Neuronal stem cell (in vitro differentiated cells): ENCODE measurements at places on chromosomes 2 and 18.

DNA sequence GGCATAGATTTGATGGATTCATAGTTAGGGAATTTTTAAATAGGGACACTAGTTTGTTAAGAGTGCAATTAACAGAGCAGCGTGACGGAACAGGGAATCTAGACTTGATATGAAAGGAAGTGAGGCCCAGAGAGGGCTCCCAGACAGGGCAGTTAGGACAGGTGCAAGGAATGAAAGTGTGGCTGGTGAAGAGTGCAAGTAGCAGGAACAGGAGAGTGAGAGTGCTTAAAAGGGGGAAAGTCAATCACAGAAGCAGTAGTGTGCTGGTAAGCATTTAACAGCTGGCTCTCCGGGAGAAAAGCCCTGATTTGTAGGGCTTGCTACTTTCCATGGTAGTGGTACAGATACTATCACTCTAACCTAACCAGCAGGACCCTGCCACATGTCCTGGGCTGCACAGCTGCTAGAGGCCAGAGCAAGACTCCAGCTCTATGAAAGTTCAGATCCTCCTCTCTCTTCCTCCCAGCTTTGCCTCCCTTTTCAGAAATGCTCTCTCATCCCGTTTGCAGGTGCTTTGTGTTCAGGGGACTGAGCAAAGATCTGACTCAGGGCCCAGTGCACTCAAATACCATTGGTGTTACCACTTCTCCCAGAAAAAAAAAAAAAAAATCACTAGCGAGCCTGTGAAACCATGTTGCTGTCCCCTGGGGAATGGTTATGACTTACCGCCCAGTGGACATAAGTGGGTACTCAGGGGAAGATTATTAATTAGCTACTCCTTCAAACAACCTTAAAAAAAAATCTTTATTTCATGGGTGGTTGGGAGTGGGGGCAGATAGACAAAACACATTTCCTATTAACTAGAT lies 18.1 kb upstream of the GCFC2 start:
- no peak for DNase-seq

DNA sequence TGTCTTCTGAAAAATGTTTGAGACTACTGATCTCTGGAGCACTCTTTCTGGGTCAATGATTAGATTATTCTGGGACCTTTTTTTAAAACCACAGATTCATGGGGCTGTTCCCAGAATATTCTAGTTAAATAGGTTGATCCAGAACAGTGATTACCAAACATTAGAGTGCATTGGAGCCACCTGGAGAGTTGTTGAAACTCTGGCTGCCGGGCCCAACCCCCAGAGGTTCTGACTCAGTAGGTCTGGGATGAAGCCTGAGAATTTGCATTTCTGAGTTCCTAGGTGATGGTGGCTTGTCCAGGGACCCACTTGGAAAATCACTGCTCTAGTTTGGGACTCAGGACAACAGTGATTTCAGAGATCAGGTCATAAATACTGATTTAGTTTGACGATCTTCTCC lies 197.3 kb downstream of the PTPRM start:
- DNase-seq, result no peak

DNA sequence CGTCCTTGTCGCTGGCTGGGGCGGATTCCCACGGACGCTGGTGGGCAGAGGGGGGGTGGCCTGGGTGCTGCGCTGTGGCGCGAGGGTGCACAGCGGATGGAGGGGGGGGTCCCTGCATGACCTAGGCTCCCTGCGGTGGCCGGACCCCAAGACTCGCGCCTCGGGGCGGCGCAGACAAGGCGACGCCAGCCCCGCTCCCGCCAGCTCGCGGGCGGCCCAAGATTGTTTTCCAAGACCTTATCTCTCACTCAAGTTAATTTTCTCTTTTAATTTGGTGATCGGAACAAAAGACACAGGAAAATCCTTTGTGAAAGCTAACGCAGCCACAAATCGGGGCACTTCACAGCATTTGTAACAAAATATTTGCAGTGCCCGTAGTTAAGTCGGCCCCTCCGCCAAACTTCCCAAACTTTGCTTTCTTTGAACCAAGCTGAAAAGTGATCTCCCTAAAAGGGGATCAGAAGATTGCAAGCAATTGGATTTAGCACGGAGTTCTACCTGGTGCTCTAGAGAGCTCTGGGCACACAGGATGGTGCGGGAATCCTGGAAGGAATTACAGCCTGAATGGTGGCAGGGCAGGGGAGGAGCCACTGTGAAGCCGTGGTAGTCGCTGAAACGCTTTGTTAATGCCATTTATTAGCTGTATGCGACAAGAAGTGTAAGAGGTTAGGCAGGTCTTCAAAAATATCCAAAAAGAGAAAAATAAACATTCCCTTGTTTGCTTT lies 4.8 kb upstream of the ID2 start:
- DNase-seq, result peak; percentile 18

GRCh38 chr18:74097803-74098202 lies 49.8 kb downstream of the FBXO15 start:
- DNase-seq, result no peak

- DNase-seq, result no peak
Observed at GRCh38 chr2:40680547-40680946, 228.7 kb upstream of the SLC8A1 start.

GRCh38 chr2:77999376-77999775 lies 477.2 kb upstream of the LRRTM4 start:
- no peak for DNase-seq

DNA sequence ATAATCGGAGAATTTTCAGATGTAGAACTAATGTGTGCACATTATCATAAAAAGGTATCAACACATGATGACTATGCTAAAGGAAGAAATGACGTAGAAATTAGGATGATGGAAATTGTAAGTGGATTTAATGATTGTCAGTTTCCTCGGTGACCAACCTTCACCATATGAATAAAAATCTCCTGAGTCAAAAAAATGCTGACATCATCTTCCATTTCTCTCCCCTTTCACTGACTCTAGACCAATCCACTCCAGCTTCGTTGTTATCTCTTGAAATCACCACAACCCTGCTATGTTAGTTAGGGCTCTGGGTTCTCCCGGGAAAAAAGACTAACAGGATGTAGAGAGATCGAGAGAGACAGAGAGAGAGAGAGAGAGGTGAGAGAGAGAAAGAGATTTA lies 204.8 kb upstream of the KYNU start:
- DNase-seq, result no peak

DNA sequence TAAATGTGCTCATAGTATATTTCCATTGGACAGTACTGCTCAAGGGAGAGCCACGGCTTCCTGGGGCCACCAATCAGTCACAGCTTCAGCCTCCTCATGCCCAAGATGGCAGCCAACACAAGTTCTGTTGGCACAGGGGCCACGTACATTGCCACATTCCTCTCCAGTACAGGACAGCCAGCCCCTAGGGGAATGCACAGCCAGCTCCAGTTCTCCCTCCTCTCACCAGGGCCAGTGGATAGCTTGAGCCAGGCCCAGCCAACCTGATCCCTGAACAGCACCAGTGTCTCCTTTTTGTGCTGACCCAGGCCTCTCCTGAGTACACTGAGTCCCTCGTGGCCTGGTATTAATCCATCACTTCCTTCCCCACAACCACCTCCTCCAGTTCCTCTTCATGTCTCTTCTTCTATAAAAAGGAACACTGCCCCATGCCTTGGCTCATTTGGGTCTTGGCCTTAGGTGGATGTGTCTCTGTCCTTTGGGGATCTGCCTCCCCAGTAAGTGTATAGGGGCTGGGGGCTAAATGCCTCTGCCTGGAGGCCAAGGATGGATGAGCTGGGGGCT lies 168.7 kb downstream of the TNS1 start:
- no peak for DNase-seq

DNA sequence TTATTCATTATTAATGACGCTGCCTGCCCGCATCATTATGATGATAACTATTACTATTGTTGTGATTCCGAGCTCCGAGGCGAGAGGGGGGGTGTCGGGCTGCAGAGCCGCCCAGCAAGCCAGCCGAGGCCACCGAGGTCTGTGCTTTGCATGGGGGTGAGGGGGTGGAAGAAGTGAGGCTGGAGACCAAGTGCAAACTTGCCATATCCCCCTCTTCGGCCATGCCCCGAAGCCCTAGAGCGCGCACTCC lies 3.6 kb downstream of the BCL11A start:
- no peak for DNase-seq

DNA sequence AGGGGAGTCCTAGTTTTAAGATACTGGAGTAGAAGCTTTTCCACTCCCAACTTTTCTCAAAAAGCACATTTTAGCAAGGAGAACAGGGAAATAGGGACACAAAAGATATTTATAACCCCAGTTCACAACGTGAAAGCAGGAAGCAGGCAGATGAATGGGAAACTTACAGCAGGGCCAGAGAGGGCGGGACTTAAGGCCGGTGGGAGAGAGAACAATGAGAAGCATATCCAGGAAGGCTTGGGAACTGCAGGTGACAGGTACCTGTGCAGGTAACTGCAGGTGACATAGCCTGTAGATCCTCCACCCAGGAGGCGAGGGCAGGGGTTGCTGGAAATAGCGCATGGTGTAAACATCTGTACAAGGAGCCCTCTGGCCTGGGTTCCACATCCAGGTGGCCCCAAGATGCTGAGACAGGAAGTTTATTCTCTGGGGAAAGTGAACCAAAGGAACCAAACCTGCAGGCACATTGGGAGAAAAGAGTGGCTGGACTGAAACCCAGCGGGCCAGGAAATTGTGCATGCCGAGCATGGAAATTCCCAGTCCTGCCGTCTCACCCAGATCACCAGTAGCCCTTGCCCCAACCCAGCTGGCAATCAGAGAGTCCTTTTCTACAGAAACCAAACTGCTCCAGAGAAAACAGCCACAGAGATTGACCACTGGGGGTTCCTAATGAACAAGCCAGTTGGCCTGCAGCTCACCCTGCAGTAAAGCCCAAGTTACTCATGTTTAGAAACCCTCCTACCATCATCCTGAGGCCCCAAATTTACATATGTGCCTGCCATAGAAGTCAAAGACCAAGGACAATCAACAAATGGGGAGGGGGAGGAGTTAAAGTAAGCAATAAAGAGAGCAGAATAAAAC lies 24.3 kb upstream of the COL6A3 start:
- DNase-seq, result no peak

- DNase-seq, result peak; percentile 8
Observed at GRCh38 chr2:61887717-61888266, 664 bp downstream of the CCT4 start.

- no peak for DNase-seq
Observed at GRCh38 chr2:36351736-36352349, 3.7 kb upstream of the CRIM1 start.

GRCh38 chr18:12233378-12233777 lies 20.8 kb upstream of the CIDEA start:
- DNase-seq, result no peak

DNA sequence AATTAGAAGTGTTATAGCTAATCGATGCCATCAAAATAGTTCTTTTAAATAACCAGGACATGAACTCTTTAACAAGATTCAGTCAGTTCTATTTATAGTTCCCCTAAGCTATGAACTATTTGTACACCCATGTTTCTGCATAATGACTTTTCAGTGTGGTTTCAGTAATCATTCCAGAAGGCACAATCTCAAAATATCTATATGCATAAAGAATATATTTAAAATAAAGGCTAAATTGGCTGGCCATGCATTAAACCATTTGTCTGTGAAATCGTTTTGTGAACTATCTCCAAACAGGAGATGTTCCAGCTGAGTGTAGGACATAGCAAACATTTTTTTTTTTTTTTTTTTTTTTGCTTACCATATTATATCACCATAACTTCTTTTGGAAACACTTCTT lies 719.3 kb downstream of the PLCL1 start:
- no peak for DNase-seq

DNA sequence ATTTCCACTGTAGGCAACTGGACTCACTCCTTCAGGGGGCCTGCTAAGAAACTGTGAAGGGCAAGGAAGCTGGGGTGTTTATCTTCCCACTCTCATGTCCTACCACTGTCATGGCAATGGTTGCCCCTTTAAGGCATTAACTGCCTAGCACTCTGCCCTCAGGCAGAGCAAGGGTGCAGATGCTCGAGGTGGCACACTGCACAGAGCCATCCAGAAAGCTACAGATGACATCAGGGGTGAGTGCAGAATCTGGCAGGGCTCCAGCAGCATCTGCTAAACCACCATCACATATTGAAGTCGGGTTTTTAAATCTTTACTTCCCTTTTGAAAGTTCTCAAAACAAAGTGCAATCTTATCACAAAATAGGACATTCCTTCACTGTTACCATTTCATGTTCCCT lies 75.4 kb downstream of the RAPGEF4 start:
- no peak for DNase-seq

- DNase-seq, result no peak
Observed at GRCh38 chr2:240197462-240198139, 57.1 kb upstream of the OTOS start.

DNA sequence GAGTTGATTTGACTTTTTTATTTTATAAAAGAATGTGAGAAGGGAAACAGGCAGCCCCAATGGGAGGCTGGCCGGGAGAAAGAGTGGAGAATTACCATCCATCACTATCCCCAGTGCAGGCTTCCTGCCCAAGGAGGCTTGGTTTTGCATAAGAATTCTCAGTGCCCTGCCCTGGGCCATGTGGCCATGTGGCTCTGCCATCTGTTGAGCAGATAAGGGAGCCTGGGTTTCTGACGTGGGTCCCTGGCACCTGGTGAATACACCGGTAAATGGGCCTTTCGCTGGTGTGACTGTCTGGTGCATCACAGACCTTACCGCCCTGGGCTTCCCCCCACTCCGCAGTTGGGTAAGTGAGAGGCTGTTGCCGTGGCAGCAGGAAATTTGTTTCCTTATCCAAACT lies 54.5 kb upstream of the TMEM163 start:
- no peak for DNase-seq

GRCh38 chr2:108594982-108595464 lies 60.8 kb downstream of the LIMS1 start:
- DNase-seq, result no peak

GRCh38 chr18:51739044-51739666 lies 541.7 kb upstream of the MEX3C start:
- DNase-seq, result no peak

DNA sequence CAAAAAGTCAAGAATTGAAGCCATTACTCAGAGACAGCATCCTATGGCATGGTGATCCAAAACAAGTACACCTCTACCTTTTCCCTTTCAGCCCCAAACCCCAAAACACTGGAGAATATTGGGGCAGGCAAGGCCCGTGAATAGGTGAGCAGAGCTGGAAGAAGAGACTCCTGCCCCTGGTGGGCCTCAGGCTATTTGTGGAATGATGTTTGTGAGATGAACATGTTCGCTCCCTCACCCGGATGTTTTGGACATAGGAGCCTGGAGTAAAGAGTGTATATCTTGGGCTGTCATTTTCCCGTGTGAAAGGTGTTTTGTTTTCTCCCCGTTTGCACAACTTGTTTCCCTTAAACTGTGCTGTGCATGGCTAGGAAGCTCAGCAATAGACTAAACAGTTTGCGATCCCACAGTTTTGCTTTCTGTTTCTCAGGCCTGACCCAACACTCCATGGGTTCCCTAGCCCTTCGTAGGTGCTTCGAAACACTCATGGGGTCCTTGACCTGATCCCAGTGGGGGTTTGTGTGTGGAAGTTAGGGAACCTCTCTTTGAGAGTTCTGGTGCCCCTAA lies 136.5 kb upstream of the TNP1 start:
- no peak for DNase-seq

- no peak for DNase-seq
Observed at GRCh38 chr2:113858764-113859163, 31.1 kb upstream of the ACTR3 start.
